Ovary (tissue), 10 donors: ENCODE measurements at places on chromosomes 16 and 17. TPM values are rescaled to one million over a fixed set of nuclear protein-coding genes. Genes with fewer than 3 reads are reported as not detected.

DNA sequence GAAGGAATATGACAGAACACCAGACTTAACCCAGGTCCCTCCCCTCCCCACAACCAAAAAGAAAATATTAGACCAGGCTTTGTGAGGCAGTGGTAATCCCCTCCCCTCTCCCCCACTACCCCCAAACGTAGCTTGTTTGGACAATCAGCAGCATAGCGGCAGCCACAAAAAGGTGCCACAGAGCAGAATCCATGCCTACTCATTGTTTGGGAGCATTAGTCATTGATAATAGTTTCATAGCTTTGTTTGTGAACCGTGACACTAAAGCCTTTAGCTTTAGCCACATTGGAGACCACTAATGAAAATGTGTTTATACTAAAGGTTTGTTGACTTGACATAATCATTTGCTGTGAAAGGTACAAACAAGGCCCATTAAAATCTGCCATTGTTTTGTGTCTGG is 65.1 kb downstream of the NUP93 start:
- no peak for DNase-seq

GRCh38 chr16:55480228-55480655 is 1.2 kb downstream of the MMP2 start:
- DNase-seq, result peak; percentile 97

GRCh38 chr16:88503374-88503770 is 50.3 kb downstream of the ZFPM1 start:
- no peak for DNase-seq

DNA sequence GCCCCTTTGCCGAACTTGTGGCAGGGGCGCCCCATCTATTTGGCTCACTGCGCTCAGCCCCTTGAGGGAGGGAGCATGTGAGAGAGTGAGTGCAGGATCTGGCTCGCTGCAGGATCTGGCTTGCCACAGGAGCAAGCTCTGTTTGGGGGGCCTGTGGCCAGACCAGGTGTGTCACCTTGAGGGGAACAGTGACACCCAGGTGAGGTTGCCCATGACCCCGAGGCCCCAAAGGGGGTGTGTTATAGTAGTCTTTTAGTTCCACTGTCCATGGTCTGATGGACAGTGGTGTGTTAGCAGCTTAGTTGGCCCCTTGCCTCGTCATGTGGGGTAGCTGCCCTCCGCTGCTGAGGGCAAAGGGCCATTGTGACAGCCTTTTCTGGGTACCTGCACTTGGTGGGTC is 41.6 kb downstream of the CCDC42 start:
- no peak for DNase-seq

The ACSM3 gene
- 293 TPM for total RNA-seq

The CDH15 gene
- not detected for total RNA-seq

The TUBB3 gene
- total RNA-seq, result 22.6 TPM
